Fibroblast of skin of left biceps (primary cell): ENCODE measurements at places on chromosomes 1 and 21.
A peak's percentile ranks its signal among the peaks of the same experiment; 100 is the strongest.

DNA sequence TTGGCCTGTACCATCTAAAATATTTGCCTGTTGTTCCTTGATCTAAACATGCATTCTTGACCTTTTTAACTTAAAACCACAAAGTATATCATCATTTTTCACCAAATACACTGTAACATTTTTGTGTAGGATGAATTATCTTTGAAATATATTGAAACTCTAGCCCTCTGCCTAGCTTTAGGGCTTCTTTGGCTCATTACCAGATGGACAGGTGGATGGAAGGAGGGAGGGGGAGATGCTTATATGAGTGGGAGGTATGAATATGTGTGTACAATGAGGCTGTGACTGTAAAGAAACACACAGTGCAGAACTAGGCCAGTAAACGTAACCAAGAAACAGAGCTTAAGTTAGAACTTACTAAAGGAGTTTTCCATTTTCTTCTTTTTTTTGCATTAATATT, 118.5 kb downstream of the ESRRG start:
- no peak for DNase-seq

GRCh38 chr1:3651026-3651929, 1.0 kb upstream of the TP73 start:
- no peak for DNase-seq

- DNase-seq, result no peak
Observed at GRCh38 chr21:16912075-16912474, 600.8 kb upstream of the CXADR start.

DNA sequence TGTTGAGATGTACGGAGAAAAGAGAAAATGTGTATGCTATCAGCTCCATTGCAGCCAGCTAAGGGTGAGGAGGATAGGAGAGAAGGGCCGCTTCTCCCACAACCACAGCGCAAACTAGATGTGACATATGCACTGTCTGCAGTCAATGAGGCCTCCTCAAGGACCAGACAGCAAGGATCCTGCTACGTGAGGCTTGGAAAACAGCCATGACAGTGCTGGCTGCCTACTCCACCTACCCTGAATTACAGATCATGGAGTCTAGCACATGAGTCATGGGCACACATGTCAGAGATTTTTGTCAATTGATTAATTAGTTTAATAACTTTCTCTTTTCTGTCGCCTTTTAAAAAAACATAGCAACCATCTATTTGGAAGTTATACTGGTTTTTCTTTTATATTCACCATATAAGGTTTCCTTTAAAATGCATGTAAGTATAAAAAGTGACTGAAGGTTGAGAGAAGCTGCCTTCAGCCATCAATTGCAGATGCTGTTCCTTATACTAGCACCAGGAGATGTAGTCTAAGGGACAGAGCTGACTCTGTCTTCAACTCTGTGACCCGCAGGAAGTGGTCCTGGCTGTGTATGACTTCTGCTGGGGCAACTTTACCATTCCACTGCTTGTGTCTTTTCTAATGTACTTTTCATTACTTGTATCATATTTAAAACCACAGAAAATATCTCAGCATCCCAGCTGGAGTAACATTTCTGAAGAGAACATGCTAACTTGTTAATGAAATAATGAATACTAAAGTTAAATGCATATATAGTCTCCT, 3.1 kb downstream of the VPS26C start:
- DNase-seq, result no peak

GRCh38 chr1:149936170-149936991, at the start of gene MTMR11:
Gene MTMR11 (minus strand): TSS chr1:149936879. CDS start chr1:149936647, 232 bp downstream.
- DNase-seq, result no peak

- peak; percentile 62 for DNase-seq
Observed at GRCh38 chr1:173202424-173203145, 4.5 kb downstream of the TNFSF4 start.

GRCh38 chr1:106406114-106406513, 650.4 kb upstream of the PRMT6 start:
- DNase-seq, result no peak

DNA sequence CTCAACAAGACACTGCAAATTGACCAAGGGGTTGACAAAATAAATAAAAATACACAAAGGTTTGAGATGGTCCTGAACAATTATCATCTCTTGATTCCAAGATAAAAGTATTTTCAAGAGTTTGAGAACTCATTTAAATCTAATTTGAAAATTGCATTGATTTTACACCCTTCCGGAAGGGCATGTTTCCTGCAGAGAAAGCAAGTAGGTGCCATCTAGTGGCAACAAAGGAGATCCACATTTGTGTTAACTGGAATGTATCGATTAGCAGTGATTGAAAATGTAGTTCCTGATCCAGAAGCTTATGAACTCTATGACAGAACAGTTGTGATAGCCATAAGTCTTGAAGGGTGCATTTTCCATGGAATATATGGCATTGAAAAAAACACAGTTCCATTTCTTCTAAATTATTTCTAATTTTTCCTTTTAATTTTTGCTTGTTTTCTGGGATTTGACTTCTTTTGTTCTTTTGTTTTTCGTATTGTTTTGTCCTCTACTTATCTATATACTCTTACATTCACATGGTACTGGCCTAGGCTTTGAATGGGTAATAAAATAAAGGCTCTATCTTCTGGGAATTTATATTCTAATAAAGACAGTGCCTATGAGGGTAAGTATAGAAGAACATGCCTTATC, 143.7 kb downstream of the DNM3 start:
- no peak for DNase-seq

DNA sequence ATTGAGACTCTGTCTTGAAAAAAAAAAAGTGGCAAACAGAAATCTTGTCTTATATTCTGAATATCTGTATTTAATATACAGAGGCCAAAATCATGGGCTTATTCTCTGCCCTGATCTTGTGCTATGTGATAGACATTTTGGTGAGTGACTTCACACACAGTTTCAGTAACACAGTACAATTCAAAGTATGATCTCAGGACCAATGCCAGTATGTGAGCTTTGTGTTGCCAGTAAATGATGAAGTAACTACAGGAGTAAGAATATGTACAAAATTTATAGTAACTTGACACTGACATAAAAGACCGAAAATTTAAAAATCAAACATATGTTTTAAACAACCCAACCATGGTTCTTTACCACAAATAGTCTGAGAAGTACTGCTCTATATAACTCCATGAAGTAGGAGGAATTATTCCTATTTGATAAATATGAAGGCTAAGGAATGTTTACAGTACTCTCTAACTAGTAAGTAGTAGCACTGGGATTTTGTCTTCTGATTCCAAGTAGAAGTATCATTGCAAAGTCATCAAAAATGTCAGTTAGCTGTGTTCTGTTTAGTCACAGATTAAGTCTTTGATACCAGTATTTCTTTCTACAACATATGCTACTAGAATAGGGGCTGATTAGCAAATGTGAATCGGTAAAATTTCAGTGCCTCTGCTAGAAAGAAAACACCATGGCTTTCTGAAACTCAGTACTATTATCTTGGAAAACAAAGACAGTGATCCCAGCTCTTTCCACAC, 25.3 kb downstream of the DPH5 start:
- DNase-seq, result no peak

DNA sequence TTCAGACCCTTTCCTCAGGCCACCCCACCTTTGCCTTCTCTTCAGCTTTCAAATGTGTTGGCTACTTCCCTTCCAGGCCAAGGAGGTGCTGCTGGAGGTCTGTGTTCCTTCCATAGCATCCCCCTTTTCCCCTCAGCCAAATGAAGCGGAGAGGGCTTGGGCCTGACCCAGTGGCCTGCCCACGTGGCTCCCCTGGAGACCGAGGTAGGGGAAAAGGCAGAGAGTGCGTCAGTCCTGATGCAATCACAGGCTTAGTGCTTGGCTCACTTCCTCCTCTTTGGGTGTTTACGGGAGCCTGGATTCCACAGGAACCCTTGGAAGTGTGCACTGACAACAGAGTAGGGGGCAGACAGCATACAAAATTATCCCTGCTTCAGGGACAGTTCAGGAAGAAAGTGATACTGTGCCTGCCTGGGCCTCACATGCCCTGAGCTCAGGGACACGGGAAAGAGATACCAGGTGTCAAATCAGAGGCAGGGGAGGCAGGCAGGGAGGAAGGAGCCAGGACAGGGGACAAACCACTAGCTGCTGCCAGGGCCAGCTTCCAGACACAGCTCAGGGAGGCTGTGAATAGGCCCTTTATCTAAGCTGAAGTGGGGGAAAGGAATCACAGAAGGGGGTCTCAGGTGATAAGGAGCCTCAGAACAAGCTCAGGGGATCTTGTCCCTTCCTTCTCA, 16.6 kb upstream of the PTP4A2 start:
- DNase-seq, result peak; percentile 94

- peak; percentile 39 for DNase-seq
Observed at GRCh38 chr1:1021010-1021919, 1.3 kb downstream of the AGRN start.

DNA sequence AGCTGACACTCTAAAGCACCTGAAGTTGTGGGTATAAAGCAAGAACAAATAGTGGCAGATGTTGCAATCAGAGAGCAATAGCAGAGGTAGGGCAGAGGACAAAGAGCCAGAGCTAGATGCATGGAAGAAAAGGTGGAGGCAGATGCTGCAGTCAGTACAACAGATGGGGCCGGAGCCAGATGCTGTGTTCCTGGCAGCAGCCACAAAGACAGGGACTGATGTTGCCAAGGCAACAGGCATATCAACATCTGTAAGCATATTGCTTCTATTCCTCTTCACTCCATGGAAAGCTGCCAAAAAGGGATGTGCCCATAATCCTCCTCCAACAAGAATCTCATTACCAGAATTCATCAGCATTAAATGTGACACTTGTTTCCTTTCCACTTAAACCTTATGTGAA, 108.0 kb downstream of the TNNI3K start:
- DNase-seq, result no peak

- DNase-seq, result no peak
Observed at GRCh38 chr21:25385911-25386474, 221.3 kb downstream of the MRPL39 start.

GRCh38 chr1:231508941-231509340, 19.5 kb upstream of the TSNAX start:
- DNase-seq, result no peak

- DNase-seq, result peak; percentile 79
Observed at GRCh38 chr21:34129039-34129891, 55.9 kb downstream of the MRPS6 start.

GRCh38 chr1:42379794-42380585, 602 bp upstream of the RIMKLA start:
- DNase-seq, result no peak

DNA sequence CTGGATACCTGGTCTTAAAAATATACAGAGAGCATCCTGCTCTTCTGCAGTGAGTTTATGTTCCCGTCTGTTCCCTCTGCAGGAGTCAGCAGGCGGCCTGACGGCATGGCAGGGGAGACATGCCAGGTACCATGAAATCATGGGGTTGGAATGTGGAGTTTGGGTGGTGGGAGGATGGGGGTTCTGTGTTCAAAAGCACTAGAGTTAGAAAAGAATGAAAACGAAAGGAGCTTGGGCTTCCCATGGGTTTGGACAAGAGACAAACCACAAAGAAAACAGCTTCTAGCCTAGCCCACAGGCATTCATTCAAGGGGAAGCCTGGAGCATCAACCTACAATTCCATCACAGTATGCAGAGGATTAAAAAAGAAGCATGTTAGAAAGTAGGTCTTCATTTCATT, 59.9 kb downstream of the WARS2 start:
- peak; percentile 95 for DNase-seq
